Pancreas (tissue), 10 donors: ENCODE measurements at places on chromosomes 11 and 22. TPM values are rescaled to one million over a fixed set of nuclear protein-coding genes. Genes with fewer than 3 reads are reported as not detected.
A peak's percentile ranks its signal among the peaks of the same experiment; 100 is the strongest.

- H3K36me3 ChIP-seq: no peaks in the 10 kb centered on the region
- DNase-seq: no peak
- no peak overlapping the region for H3K27ac ChIP-seq
- H3K4me3 ChIP-seq: no peak overlapping the region
Observed at GRCh38 chr11:102007567-102008437, 39.4 kb upstream of the CFAP300 start.

DNA sequence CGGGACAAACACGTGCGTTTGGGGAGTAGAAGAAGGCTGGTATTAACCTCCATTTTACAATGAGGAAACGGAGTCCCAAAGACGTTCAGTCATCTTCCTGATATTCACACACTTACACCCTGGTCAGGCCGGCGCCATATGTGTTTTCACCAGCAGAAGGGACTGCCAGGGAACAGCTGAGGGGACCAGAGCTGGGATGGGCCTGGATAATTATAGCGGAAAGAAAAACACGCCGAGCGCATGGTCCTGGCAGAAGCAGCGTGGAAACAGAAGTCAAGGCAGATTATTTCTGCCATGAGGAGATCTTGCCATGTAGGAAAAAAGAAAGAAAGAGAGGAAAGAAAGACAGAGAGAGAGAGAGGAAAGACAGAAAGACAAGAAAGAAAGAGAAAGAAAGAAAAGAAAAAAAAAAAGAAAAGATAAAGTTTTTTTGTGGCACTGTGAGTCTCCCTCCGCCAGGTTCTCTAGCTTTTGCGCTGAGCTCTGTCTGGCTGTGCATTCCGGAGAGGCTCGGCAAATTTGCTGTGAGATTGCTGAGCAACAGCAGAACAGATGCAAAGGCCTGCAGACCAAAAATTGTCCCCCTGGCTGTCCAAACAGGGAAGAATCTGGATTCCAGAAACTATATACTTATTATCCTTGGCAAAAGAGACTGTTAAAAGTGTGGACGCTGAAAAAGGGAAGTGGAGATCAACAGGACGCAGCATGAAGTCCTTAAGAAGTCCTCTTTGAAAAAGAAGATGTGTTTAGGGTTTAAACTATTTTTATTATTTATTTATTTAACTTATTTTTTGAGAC is 1.3 kb upstream of the UCP2 start:
- peak overlapping the region; percentile 85 for H3K27ac ChIP-seq
- no peaks in the 10 kb centered on the region for H3K27me3 ChIP-seq
- peaks cover 7% of the 10 kb centered on the region for H3K4me1 ChIP-seq
- no peaks in the 10 kb centered on the region for H3K36me3 ChIP-seq
- H3K4me3 ChIP-seq: peak overlapping the region; percentile 57

KREMEN1 gene
- 8.7 TPM for total RNA-seq

GRCh38 chr11:46367244-46367915 is 14.1 kb upstream of the MDK start:
- H3K27ac ChIP-seq: no peak overlapping the region
- H3K4me1 ChIP-seq: no peaks in the 10 kb centered on the region
- H3K36me3 ChIP-seq: no peaks in the 10 kb centered on the region
- H3K27me3 ChIP-seq: no peaks in the 10 kb centered on the region
- no peak overlapping the region for H3K4me3 ChIP-seq
- peak; percentile 89 for DNase-seq

DNA sequence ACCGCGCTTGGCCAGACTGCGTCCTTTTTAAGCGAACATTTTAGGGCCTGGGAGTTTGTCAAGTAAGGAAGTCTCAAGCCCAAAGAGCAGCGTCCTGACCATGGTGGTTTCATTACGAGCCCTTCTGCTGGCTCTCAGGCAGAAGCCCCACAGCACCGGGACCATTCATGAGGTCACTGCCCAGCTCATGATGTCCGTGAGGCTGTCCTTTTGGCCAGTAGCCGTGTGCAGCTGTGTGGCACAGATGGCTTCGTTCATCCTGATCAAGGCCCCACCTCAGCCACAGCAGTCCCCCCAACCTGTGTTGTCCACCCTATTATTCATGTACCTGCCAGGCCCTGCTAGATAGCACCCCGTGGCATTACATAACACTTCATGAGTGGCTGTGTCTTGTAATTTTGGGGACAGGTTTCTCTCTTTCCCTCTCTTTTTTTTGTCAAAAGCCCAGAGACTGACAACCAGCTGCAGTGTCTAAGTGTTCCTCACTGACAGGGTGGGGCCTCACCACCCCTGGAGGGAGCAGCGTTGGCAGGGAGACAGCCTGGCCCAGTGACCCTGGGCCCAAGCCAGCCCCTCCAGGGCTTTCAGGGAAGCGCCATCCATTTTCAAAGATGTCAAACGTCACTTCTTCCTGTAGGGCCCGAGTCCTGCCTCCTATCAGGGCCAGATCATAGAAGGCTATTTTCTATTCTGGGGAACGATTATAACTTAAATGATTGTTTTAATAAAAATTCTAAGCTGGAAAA is 21.8 kb upstream of the CABP7 start:
- no peaks in the 10 kb centered on the region for H3K36me3 ChIP-seq
- no peak for DNase-seq
- H3K4me3 ChIP-seq: no peak overlapping the region
- peaks cover 7% of the 10 kb centered on the region for H3K4me1 ChIP-seq
- no peak overlapping the region for H3K27ac ChIP-seq
- no peaks in the 10 kb centered on the region for H3K27me3 ChIP-seq

GRCh38 chr11:133844217-133844616 is 1.1 kb downstream of the SPATA19 start:
- no peak overlapping the region for H3K27ac ChIP-seq
- DNase-seq: no peak
- H3K27me3 ChIP-seq: no peaks in the 10 kb centered on the region

- H3K27me3 ChIP-seq: no peaks in the 10 kb centered on the region
- peaks cover 3% of the 10 kb centered on the region for H3K4me1 ChIP-seq
- H3K4me3 ChIP-seq: no peak overlapping the region
- no peaks in the 10 kb centered on the region for H3K36me3 ChIP-seq
- no peak overlapping the region for H3K27ac ChIP-seq
Observed at GRCh38 chr11:102006835-102007566, 40.2 kb upstream of the CFAP300 start.

C11orf21 gene
- 0.16 TPM for total RNA-seq

DNA sequence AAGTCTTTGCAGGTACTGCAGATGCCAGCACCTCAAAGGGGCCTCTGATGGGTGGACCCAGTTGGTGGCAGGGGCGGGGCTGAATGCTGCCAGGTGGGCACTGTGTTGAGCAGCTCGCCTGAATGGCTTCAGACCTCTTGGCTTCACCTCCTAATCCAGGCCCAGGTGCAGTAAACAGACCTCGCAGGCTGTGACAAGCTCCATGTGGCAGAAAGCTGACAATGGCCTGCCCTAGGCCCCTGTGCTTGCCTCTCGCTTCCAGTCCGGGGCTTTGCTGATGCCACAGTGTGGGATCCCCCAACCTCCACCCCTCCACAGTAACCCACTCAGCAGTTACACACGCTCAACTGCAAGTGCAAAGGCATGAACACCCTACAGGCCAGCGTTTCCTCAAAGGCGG is 9.4 kb downstream of the IGLL1 start:
- DNase-seq: no peak
- no peaks in the 10 kb centered on the region for H3K27me3 ChIP-seq
- no peak overlapping the region for H3K27ac ChIP-seq

GRCh38 chr11:75196426-75196825 is 44.1 kb upstream of the TPBGL start:
- no peak overlapping the region for H3K27ac ChIP-seq
- H3K4me3 ChIP-seq: no peak overlapping the region
- H3K27me3 ChIP-seq: no peaks in the 10 kb centered on the region
- DNase-seq: no peak
- H3K4me1 ChIP-seq: no peaks in the 10 kb centered on the region

CNIH2 gene
- total RNA-seq: 5.1 TPM

- no peaks in the 10 kb centered on the region for H3K36me3 ChIP-seq
- no peaks in the 10 kb centered on the region for H3K27me3 ChIP-seq
- DNase-seq: no peak
- H3K4me1 ChIP-seq: no peaks in the 10 kb centered on the region
Observed at GRCh38 chr11:132168344-132168981, 798.0 kb downstream of the NTM start.
